ENCODE measurements at places on chromosomes 13 and 19.

GRCh38 chr13:32471187-32471922 is 43.4 kb upstream of the N4BP2L1 start:
- DNase-seq = no peak

- no peak for DNase-seq
Observed at GRCh38 chr19:58345558-58345957, 7.7 kb downstream of the A1BG start.

GRCh38 chr13:74066937-74067336 is 67.3 kb downstream of the KLF12 start:
- no peak for DNase-seq

DNA sequence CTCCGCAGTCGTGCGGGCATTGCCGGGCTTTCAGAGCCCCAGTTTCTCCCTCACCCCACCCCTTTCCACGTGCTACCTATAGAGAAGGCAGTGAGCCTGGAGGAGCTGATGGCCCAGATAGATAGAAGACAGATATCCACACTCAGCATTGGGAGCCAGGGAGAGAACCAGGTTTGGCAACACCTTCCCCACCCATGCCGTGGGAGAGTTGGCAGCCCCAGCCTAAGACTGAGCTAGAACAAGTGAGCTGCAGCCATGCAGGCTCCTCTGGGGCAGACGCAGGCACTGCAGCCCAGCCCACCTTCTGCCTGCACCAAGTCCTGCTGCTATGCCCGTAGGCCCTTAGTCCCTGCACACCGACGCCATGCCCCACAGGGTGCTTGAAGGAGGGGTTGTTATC is 10.3 kb upstream of the KRTDAP start:
- DNase-seq = no peak

DNA sequence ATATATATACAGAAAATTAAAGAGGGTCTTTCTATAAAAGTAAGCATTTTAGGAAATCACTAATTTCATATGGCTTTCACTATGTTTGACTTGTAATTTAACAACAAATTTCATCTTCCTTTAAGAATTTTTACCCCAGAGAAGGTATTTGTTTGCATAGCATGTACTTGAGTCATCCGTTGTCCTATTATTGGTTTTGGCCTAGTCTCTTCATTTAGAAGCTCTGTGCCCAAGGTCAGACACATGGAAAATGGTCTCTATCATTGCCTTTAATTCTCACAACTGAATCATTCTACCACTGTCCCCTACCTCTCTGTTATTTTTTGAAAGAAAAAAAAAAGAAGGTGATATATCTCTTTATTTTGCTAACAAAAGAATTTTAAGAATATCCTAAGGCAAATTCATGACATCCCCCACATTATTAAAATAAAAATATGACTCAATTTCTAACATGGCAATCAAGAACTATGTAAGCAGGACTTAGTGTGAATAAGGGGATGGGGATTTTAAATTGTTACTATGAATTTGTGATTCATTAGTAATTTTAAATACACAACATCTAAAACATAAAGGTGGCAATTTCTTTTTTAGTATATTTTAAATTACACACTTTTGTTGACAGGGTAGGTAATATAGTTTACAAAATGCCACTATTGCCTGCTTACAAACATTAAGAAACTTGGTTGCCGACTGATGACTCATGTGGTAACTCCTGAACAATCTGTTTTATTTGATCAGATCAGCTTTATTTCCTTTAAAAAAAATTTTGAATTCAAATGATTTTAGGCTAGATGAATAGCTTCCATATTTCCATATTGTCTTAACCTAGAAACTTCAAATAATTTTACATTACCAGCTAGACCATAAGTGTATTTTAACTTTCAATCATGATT is 13.9 kb downstream of the SLITRK5 start:
- no peak for DNase-seq

- DNase-seq = no peak
Observed at GRCh38 chr13:25771641-25772478, 280.0 kb downstream of the SHISA2 start.

- DNase-seq = no peak
Observed at GRCh38 chr13:27924529-27925141, 4.8 kb downstream of the PDX1 start.

GRCh38 chr13:94030415-94031119 is 448.9 kb downstream of the DCT start:
- DNase-seq = no peak

DNA sequence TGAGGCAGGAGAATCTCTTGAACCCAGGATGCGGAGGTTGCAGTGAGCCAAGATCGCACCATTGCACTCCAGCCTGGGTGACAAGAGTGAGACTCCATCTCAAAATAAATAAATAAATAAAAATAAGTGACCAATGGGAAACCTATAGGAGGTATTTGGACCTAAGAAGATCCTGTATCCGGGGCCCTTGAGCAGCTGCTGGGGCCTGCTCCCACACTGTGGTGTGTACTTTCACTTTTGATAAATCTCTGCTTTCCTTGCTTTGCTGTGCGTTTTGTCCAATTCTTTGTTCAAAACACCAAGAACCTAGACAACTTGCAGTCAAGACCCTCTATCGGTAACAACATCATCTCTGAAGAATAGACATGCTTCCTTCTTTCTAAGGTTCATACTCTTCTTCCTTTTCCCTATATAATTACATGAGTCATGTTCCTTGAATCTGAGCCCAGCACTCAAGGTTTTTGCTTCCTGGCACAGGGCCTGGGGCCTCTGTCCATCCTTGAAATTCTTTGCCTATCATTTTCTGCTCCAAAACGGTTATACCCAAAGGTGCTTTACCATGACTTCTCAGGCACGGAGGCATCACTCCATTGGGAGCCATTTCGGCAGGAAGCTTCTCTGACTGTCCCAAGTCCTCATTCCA is 14.2 kb upstream of the PNMA8C start:
- DNase-seq = no peak

GRCh38 chr13:30725326-30726085 is 9.8 kb upstream of the ALOX5AP start:
- no peak for DNase-seq

GRCh38 chr19:38009650-38010242 is 102.7 kb downstream of the SIPA1L3 start:
- DNase-seq = no peak

DNA sequence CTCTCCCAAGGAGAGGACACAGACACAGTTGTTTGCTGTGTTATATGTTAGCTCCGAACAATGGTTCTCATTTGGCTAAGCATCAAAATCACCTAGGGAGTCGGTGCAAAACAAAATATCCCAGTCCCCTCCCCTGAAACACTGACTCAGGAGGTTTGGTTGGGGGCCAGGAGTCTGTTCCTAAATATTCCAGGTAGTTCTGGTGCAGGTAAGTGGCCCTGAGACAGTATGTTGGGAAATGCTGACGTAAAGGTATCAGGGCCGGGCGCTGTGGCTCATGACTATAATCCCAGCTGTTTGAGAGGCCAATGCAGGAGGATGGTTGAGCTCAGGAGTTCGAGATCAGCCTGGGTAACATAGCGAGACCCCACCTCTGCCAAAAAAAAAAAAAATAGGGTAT is 2.3 kb upstream of the MAP2K7 start:
- no peak for DNase-seq

DNA sequence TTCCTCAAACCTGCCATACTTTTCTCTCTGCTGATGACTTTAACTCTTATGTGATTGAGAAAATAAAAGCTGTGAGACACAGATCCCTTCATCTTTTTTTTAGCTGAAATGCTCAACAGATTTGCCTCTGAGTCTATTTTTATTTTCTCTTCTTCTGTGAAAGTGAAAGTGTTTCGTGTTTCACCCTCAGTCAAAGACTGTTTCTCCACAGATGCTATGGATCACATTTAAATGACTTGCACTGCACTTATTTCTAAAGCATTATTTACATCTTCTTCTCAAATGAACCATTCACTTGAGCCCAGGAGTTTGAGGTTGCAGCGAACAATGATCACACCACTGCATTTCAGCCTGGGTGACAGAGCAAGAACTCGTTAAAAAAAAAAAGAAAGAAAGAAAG is 890.1 kb upstream of the PCDH20 start:
- DNase-seq = no peak

GRCh38 chr13:30126903-30127428 is 180.4 kb downstream of the KATNAL1 start:
- DNase-seq = no peak

All from NK-92 treated with Interleukin-12 subunit alpha and Interleukin-12 subunit beta, amount 100 ng/mL, for 24 hours (cell line).